Thymus (tissue), 14 donors: ENCODE measurements at places on chromosomes 1 and 21.

- no peak overlapping the region for H3K4me3 ChIP-seq
- H3K36me3 ChIP-seq = no peaks in the 10 kb centered on the region
- H3K27me3 ChIP-seq = no peaks in the 10 kb centered on the region
- peaks cover 12% of the 10 kb centered on the region for H3K4me1 ChIP-seq
- peak; percentile 24 for DNase-seq
- no peak overlapping the region for H3K27ac ChIP-seq
Observed at GRCh38 chr1:241706257-241706656, 54.2 kb downstream of the WDR64 start.

DNA sequence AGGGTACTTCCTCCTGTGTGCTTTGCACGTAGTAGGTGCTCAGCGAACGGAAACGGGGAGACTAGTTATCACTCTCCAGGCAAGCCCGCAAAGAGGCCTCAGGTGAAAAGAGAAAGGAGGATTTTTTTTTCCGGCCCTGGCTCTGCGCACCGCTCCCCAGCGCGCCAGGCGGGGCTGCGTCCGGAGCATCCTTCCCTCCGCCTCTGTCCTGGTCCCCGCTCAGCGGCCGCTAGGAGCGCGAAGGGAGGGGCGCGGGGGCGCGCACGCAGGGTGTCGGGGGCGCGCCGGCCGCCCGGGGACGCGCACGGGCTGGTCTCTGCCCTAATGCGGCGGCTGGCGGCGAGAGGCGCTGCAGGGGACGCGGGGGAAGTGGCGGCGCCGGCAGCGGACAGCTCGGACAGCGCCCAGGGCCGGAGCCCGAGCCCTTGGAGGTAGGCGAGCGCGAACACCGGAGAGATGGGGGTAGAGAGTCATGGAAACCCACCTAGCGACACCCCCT, 42.3 kb upstream of the NFASC start:
- peaks cover 21% of the 10 kb centered on the region for H3K27me3 ChIP-seq
- H3K4me1 ChIP-seq = no peaks in the 10 kb centered on the region
- no peak overlapping the region for H3K27ac ChIP-seq
- H3K36me3 ChIP-seq = no peaks in the 10 kb centered on the region

- H3K4me3 ChIP-seq = no peak overlapping the region
- no peak for DNase-seq
Observed at GRCh38 chr1:8913457-8913856, 32.2 kb upstream of the CA6 start.

- no peaks in the 10 kb centered on the region for H3K27me3 ChIP-seq
- H3K36me3 ChIP-seq = no peaks in the 10 kb centered on the region
- no peak overlapping the region for H3K27ac ChIP-seq
- DNase-seq = no peak
Observed at GRCh38 chr1:196517193-196517592, 91.0 kb downstream of the KCNT2 start.

GRCh38 chr1:80448081-80448480, 1352.7 kb upstream of the ADGRL2 start:
- no peaks in the 10 kb centered on the region for H3K4me1 ChIP-seq
- H3K36me3 ChIP-seq = no peaks in the 10 kb centered on the region
- H3K27me3 ChIP-seq = no peaks in the 10 kb centered on the region
- DNase-seq = no peak

- no peaks in the 10 kb centered on the region for H3K4me1 ChIP-seq
- H3K36me3 ChIP-seq = no peaks in the 10 kb centered on the region
- H3K27me3 ChIP-seq = no peaks in the 10 kb centered on the region
- no peak overlapping the region for H3K4me3 ChIP-seq
Observed at GRCh38 chr1:65625528-65625927, 167.2 kb upstream of the PDE4B start.

DNA sequence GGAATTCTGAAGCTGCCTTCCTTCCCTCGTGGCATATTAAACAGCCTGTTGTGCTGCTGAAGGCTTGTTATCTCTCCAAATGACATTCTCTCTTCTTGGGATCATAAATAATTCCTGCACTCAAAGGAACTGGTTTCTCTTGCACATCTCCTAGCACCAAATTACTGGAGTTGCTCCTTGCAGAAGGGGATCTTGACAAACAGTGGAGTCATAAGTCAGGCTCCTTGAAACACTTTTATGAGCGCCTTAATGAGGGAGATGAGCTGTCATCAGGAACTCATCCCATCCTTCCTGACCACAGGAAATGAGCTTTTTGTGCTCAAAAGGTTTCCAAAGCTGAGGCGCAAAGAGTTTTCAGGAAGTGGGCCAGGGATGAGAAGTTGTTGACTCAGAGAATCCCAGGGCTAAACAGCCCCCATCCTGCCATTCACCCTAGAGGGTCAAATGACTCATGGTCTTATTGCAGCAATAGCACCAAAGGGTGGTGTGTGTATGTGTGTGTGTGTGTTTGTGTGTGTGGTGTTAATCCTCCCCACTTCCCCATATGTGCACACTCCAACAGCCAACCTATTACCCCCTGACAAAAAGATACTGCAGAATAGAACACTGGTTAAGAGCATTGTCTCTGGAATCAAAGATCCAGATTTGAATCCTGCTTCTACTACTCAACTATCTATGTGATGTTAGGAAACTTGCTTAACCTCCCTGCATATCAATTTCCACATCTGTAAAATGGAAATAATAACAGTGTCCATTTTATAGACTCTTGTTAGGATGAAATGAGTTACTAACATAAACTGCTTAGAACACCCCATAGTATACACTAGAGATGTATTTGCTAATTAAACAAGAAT, 2.8 kb upstream of the PHC2 start:
- no peak overlapping the region for H3K4me3 ChIP-seq
- H3K27ac ChIP-seq = no peak overlapping the region
- no peaks in the 10 kb centered on the region for H3K36me3 ChIP-seq
- H3K27me3 ChIP-seq = peaks cover 33% of the 10 kb centered on the region

DNA sequence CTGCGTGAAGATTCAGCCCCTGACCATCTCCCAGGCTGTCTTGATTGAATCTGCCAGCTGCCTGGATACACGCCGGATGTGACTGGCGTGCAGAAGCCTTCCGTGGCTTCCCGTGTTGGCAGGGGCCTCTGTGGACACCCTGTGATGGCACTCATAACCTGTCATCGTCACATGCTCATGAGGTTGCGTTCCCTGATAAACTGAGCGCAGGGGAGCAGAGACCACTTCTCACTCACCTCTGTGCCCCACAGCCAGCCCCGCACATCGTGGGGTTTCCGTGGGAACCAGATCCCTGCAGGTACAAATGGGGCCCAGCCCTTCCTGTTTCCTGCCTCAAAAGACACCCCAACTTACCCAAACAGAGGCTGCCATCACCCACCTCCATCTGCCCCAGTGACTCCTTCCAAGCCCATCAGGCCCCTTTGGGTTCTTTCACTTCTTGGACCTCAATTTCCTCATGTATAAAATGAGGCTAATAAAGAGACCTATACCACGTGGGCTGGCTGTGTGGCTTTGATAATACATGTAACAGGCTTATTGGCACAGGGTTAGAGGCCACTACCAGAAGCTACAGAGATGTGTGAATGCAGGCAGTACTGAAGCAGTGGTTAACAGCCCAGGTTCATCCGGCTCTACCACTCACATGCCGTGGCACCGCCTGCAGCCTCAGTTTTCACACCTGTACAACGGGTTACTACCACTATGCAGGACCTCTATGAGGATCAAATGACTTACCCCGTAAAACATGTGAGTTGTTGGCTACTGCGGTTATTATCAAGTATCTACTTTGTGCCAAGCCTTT, 23.6 kb downstream of the HTR6 start:
- no peak for DNase-seq
- H3K4me1 ChIP-seq = no peaks in the 10 kb centered on the region

GRCh38 chr1:48644905-48645605, 131.6 kb downstream of the BEND5 start:
- no peaks in the 10 kb centered on the region for H3K36me3 ChIP-seq
- no peaks in the 10 kb centered on the region for H3K4me1 ChIP-seq
- no peaks in the 10 kb centered on the region for H3K27me3 ChIP-seq

GRCh38 chr1:5750186-5751162, 241.8 kb downstream of the NPHP4 start:
- no peak overlapping the region for H3K27ac ChIP-seq
- no peaks in the 10 kb centered on the region for H3K4me1 ChIP-seq
- DNase-seq = no peak
- H3K4me3 ChIP-seq = no peak overlapping the region

GRCh38 chr1:8728464-8728863, 89.0 kb downstream of the RERE start:
- no peaks in the 10 kb centered on the region for H3K36me3 ChIP-seq
- H3K27ac ChIP-seq = no peak overlapping the region
- no peak for DNase-seq

GRCh38 chr1:42319871-42320484, 15.1 kb downstream of the FOXJ3 start:
- no peak overlapping the region for H3K27ac ChIP-seq
- H3K36me3 ChIP-seq = no peaks in the 10 kb centered on the region
- H3K4me1 ChIP-seq = peaks cover 5% of the 10 kb centered on the region

DNA sequence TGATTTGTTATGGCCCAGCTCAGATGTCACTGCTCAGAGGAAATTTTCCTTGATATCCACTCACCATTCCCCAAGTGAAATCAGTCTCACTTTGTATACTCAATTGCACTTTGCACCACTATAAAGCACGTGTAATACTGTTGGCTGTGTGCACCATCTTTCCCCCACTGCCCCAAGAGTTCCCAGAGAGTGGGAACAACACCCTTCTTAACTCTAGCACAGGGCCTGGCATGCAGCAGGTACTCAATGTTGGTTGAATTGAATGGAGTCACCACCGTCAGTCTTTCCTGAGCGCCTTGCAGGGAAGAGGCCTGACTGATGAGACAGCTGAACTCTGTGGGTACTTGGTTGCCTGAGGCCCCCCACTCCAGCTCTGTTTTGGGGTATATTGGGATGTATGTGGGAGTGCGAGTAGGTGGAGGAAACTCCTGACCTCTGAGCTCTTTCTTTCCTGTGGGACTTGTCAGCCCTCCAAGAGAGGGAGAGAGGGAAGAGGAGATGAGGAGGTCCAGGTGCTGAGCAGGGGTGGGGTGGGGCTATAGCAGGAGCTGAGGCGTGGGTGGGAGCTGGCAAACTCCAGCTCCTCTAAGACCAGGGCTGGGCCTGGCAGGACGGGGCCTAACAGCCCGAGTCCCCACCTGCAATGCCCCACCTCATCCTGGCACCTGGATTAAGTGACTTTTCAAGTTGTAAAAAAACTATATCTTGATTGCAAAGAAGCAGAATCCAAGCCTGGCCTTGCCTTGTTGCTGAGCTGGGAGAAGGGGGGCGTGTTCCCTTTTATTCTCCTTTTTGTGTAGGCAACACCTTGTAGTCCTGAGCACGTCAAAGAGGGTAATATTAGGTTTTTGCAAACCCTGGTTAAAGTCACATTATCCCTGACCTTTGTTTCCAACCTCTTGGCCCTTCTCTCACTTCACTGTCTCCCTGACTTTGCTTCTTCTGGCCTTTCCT, 19.4 kb upstream of the WASF2 start:
- H3K27me3 ChIP-seq = no peaks in the 10 kb centered on the region
- no peak overlapping the region for H3K4me3 ChIP-seq
- DNase-seq = no peak
- peaks cover 51% of the 10 kb centered on the region for H3K4me1 ChIP-seq

DNA sequence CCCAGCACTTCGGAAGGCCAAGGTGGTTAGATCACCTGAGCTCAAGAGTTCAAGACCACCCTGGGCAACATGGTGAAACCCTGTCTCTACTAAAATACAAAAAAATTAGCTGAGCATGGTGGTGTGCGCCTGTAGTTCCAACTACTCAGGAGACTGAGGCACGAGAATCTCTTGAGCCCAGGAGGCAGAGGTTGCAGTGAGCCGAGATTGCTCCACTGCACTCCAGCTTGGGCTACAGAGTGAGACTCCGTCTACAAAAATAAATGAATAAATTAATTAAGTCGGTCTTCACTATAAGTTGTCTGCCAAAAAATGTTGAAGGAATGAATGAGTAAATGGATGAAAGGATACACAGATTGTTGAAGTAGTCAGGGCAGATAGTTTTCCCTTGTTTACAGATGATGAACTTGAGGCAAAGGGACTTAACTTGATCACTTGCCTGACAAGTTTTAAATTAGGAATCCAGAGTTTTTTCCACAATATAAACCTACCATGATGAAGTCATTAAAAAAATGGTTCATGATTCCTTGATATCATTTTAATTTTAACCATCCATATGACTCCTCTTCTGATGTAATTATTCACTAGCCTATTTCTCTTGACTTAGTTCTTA, 130.8 kb downstream of the TLR5 start:
- no peak overlapping the region for H3K27ac ChIP-seq
- no peaks in the 10 kb centered on the region for H3K36me3 ChIP-seq
- DNase-seq = no peak
- H3K4me1 ChIP-seq = no peaks in the 10 kb centered on the region

DNA sequence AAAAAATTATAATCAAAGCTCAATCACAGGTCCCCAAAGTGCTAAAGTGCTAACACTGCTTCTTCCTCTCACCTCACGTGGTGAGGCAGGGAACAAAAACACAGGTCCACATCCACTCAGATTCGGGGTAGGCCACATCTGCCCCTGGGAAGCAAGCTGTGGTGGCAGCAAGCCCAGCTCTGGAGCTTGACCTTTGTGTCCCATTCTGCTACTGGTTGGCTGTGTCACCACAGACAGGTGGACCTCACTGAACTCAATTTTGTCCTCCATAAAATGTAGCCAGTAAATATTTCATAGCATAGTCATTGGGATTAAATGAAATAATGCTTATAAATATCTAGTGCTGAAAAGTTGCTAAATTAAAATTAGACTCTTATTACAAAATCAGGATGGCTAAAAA, 8.5 kb downstream of the AZIN2 start:
- no peak overlapping the region for H3K27ac ChIP-seq
- no peak overlapping the region for H3K4me3 ChIP-seq
- peaks cover 11% of the 10 kb centered on the region for H3K4me1 ChIP-seq
- no peak for DNase-seq
- no peaks in the 10 kb centered on the region for H3K36me3 ChIP-seq
- H3K27me3 ChIP-seq = peaks cover 17% of the 10 kb centered on the region

- no peak overlapping the region for H3K27ac ChIP-seq
- no peak for DNase-seq
- H3K36me3 ChIP-seq = no peaks in the 10 kb centered on the region
Observed at GRCh38 chr1:66833112-66833511, 32.0 kb upstream of the INSL5 start.

DNA sequence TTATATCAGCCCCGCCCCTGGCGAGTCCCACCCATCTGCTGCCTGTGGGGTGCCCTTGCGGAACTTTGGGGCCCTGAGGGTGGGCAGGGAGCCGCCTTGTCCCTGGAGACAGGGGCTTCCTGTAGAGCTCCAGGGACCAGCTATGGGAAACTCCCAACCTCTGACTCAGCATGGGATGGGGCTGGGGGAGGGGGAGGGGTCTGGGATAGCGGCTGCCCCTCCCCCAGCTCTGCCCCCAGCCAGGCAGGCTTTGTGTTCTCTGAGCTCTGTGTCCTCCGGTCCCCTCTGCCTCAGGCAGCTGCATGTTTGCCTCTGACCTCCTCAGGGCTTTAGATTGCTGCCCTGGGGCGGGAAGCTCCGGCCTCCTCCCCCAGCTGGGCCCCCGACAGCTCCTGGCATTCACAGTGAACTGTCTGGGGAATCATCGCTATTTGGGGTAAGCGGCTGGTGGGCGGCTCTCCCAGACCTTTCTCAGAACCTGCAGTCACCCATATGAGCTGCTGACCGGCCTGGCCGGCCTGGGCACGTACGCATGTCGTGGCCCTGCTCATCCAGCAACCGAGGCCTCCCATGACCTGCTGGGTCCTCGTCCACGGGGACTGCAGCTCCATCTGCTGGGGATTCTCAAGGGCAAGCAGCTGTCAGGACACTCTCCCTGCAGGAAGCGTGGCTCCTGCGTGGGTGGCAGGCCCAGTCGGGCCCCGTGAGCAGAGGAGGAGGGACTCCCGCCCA, 17.1 kb downstream of the ARHGEF16 start:
- H3K27me3 ChIP-seq = no peaks in the 10 kb centered on the region
- H3K27ac ChIP-seq = no peak overlapping the region
- no peaks in the 10 kb centered on the region for H3K4me1 ChIP-seq
- no peak for DNase-seq
- H3K36me3 ChIP-seq = no peaks in the 10 kb centered on the region
- H3K4me3 ChIP-seq = no peak overlapping the region
